ENCODE measurements at places on chromosomes 5 and 9.

DNA sequence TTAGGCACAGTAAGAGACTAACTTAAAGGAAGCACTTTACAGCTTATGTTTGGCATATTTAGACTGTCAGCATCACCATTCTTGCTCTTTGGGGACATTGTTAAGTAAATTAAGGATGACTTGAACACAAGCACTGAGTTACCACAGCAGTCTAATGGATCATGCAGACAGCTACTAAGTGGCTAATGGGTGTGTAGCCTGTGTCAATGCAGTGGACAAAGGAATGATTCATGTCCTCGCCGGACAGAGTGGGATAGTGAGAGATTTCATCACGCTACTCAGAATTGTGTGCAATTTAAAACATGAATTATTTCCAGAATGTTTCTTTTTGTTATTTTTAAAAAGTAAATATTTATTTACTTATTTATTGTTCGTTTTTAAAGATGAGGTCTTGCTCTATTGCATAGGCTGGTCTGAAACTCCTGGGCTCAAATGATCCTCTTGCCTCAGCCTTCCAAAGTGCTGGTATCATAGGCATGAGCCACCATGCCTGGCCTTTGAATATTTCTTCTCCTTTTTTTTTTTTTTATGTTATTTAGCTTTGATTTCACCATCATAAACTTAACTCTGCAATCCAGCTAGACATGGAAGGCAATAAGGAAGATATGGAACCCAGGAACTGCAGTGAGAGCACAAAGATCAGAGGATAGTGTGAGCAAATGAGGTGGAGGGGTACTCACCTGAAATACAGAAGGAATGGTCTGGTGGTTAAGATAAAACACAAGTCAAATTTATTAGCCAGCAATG lies 53.0 kb upstream of the KLF4 start:
- no peak for DNase-seq

DNA sequence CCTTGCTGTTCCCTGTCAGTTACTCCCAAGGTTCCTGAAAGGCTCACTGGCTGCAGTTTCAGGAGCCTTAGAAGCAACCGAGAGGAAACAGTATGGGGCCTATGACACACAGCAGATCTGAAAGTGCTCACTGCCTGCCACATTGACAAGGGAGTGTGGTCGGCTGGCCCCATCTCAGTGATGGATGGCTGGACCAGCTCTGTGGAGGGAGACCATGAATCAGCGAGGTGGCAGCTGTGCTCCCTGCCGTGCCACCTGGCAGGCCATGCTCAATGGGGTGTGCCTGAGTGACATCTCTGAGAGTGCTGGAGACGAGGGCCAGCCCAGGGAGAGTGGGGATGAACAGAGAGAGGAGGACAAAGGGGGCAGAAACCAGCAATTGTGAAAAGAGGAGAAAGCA lies 49.1 kb downstream of the DOCK2 start:
- DNase-seq, result no peak

DNA sequence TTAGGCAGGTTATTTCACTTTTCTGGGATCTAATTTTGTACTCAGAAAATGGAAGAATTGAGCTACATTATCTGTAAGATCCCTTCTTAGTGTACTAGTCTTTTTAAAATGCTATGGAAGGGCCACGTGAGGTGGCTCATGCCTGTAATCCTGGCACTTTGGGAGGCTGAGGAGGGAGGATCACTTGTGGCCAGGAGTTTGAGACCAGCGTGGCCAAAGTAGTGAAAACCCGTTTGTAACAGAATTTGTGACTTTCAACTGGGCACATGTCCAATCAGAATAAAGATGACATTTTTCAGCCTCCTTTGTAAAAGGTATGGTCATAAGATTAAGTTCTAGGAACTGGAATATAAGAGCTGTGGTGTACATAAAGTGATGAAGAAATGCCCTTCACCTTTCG lies 3.1 kb upstream of the RAB3C start:
- no peak for DNase-seq

DNA sequence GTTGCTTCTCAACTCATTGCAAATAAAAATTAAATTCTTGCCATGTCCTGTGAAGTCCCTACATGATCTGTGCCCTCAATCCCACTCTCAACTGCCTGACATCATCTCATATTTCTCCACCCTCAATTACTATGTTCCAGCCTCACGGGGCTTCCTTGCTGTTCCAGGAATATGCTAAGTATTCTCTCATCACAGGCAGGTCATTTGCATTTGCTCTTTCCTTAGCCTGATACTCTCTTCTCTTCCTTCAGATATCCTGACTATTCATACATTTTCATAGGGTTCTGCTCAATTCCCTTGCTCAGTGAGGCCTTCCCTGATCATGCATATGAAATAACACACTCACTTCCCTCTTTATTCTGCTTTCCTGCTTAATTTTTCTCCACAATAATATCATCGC lies 135.1 kb upstream of the DAB2 start:
- no peak for DNase-seq

GRCh38 chr9:119357336-119358096 lies 11.7 kb downstream of the BRINP1 start:
- no peak for DNase-seq

GRCh38 chr9:138117101-138117750 lies 239.6 kb downstream of the CACNA1B start:
- no peak for DNase-seq

- no peak for DNase-seq
These were observed 667.2 kb downstream of the BRINP1 start for GRCh38 chr9:118701985-118702384.

DNA sequence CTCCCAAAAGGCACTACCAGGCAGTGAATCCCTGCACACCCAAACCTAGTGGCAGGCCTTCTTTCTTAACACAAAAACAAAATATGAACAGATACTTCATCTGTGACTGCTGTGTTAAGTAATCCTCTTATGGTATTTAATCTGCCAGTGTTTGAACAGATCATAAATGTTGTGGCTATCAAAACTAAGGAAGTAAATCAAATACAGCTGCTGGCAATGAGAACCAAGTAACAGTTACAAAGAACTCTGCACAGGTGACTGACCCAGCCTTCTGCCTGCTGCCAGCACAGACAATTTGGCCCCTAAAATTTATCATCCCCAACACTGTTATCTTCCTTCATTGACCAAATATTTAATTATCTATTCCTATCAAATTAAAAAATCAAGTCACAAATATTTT lies 78.0 kb downstream of the GNAQ start:
- no peak for DNase-seq

GRCh38 chr5:61578858-61579503 lies 246.9 kb downstream of the ZSWIM6 start:
- no peak for DNase-seq

DNA sequence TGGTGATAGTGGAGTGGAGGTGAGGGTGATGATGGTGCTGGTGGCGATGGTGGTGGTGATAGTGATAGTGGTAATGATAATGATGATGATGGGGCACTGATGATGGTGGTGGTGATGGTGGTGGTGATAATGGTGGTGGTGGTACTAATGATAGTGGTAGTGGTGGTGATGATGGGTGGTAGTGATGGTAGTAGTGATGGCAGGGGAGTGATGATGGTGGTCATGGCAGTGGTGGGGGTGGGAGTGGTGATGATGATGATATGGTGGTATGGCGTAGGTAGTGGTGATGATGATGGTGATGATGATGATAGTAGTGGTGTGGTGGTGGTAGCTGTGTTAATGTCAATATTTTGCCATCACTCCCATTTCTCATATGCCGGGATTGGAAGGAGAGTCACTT lies 44.5 kb upstream of the ORM1 start:
- no peak for DNase-seq

All from heart left ventricle (tissue), 16 donors.